ENCODE measurements at places on chromosomes 11 and 22.
A peak's percentile ranks its signal among the peaks of the same experiment; 100 is the strongest.

- no peak for DNase-seq
Observed at GRCh38 chr11:120198403-120198786, 12.4 kb upstream of the OAF start.

DNA sequence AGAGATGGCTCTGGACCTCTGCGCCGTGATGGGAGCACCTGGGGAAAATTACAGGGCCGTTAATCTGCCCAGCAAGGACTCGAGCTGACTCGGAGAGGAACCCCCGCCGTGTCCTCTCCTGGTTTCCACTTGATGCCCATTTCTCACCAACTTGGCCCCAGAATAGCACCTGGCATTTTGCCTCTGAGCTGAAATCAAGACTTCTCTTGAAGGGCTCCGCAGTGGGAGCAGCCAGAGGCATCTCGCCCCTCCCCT is 19.0 kb upstream of the CABP7 start:
- no peak for DNase-seq

- DNase-seq: peak; percentile 62
Observed at GRCh38 chr11:125874556-125875124, 12.8 kb upstream of the HYLS1 start.

- no peak for DNase-seq
Observed at GRCh38 chr11:8314916-8315315, 51.2 kb upstream of the LMO1 start.

GRCh38 chr11:108967571-108967970 is 302.7 kb downstream of the DDX10 start:
- no peak for DNase-seq

- no peak for DNase-seq
Observed at GRCh38 chr11:19420868-19421533, 180.3 kb upstream of the E2F8 start.

- DNase-seq: no peak
Observed at GRCh38 chr11:82889133-82890001, 10.9 kb downstream of the PRCP start.

DNA sequence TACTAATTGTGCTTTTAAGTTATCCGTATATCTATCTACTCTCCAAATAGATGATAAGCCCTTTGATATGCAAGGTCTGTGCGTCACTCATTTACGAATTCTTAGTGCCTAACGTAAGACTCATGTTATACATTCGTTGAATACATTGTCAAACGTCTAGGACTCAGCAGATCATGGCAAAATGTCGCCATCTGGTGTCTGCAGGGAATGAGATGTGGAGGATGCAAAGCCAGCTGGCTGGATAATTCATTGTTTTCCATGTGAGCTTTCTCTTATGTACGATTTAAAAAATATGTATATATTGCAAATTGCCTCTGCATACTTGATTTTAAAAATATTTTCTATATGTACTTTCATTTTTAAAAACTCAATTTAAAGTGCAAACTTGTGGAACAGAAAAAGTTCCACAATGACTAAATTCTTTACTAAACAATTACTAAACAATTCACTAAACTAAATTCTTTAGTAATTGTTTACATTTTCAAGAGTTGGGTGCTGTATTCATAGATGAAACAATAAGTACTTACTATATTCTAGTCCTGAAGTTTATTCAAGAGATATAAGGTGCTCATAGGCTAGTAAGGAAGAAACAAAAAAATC is 33.8 kb downstream of the ZNF202 start:
- peak; percentile 69 for DNase-seq

DNA sequence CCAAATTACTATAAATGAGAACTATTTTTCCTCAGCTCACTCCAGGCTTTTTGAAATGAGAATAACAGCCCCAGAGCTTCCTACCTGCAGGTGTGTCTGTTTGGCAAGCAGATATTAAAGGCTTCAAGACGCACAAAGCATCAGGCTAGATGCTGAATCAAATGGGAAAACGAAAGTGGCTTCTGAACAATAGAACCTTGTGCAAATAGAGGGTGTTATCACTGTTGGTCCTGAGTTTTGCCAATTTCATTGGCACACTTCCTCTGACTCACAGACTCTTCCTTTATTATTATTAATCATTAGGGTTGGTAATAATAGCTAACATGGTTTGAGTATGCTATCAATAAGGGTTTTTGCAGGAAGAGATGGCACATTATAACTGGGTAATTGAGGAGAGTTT is 13.4 kb downstream of the SYT13 start:
- DNase-seq: no peak

- DNase-seq: no peak
Observed at GRCh38 chr22:30054764-30055069, 25.5 kb upstream of the HORMAD2 start.

GRCh38 chr11:16902182-16902581 is 112.0 kb downstream of the PLEKHA7 start:
- peak; percentile 64 for DNase-seq

- DNase-seq: no peak
Observed at GRCh38 chr22:24335496-24335895, 64.9 kb downstream of the SPECC1L start.

GRCh38 chr11:1651411-1651980 is 21.9 kb downstream of the KRTAP5-5 start:
- no peak for DNase-seq

- no peak for DNase-seq
Observed at GRCh38 chr11:109981031-109981636, 112.1 kb upstream of the ZC3H12C start.

DNA sequence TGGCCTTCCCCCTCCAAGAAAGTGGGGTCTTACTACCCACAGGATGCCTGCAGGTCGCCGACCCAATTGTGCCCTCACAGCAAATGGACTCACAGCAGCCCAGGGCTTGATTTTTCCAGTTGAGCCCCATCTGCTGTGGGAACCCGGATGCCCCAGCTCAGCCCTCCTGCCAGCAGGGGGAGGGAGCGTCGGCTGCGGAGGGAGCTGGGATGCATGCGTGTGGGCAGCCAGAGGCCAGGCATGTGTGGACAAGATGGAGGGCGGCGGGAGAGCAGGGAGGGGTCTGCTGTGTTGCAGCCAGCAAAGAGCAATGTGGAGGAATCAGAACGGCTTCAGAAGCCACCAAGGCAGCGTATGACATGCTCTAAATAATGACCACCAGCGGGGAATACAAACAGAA is 41.0 kb upstream of the EIF3D start:
- DNase-seq: no peak

GRCh38 chr11:35583126-35583525 is 35.1 kb upstream of the FJX1 start:
- DNase-seq: no peak

DNA sequence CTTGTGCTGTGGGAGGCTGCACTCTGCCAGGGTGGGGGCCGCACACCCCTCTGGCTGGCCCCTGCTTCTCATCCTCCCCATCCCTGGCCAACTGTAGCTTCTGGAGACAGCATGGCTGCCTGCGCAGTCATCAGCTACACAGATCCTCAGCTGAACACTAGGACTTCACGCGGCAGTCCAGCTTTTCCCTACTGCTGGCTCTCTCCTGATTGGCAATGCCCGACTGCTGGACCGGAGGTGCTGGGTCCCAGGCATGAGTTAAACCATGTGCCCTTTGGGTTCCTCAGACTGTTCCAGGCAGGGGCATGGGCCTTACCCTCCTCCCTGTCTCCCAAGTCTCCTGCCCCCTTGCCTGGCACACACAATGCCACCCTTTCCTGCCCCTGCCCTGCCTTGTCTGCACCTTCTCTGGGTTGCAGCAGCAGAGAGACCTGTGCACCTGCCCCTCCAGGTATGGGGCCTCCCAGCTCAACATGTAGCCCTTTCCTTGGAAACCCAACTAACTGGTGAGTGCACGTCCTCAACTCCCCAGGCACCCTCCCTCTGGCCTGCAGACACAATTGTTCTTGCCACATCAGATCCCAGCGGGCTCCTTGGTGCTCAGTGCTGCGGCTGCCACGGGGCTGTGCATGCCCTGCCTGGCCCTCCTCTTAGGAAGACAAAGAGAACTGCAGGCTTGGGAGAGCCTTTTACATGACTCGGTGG is 1039.2 kb downstream of the TBC1D22A start:
- no peak for DNase-seq

- peak; percentile 41 for DNase-seq
Observed at GRCh38 chr11:6746086-6746618, 25.6 kb downstream of the OR2AG2 start.

GRCh38 chr11:90134478-90135003 is at the start of gene NAALAD2:
Gene NAALAD2 (plus strand): TSS chr11:90134663. CDS start chr11:90134759, 96 bp downstream.
- DNase-seq: peak; percentile 5

GRCh38 chr11:78654866-78655265 is 80.2 kb upstream of the NARS2 start:
- no peak for DNase-seq

GRCh38 chr11:16862726-16863125 is 124.3 kb downstream of the C11orf58 start:
- DNase-seq: peak; percentile 8

DNA sequence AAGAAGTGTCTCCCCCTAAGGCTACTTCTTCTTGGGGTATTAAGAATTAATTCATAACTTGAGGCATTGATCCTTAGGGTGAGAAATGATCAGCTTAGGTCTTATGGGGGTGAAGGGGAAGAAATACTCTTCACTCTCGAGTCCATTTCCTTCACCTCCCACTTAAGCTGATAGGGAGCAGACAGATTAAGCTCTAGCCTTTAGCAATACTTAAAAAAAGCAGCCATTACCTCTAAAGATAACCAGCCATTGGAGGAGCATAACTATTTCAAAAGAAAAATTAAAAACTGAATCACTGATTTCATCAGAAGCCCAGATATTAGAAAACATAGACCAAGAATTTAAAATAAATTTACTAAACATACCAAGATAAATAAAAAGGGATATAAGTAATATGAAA is 60.5 kb downstream of the ENTHD1 start:
- DNase-seq: no peak

GRCh38 chr11:132744771-132745170 is 787.5 kb downstream of the OPCML start:
- no peak for DNase-seq

DNA sequence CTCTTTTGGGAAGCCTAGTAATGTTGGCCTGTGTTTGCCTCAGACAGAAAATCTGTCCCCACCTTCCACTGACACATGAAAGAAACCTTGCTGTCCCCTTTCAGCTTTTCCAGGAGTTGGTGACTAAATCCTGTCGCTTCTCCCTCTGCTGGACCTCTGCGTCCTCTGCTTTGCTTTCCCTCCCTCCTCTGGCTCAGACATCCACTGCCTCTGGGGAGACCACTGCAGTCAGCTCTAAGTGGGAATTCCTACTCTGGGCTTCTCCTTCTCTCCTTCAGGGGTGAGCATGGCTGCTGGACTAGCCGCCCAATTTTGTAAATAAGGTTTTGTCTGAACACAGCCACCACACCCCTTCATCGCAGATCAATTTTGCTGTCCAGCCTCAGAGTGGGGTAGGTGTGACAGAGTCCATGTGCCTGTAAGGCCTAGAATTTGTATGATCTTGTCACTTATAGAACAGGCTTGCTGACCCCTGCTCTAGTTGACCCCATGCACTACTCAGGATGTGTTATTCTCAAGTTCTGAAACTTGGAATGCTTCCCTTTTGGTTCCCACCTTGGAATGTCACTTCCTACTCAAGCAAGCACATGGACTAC is 23.0 kb downstream of the LRRC74B start:
- DNase-seq: no peak

DNA sequence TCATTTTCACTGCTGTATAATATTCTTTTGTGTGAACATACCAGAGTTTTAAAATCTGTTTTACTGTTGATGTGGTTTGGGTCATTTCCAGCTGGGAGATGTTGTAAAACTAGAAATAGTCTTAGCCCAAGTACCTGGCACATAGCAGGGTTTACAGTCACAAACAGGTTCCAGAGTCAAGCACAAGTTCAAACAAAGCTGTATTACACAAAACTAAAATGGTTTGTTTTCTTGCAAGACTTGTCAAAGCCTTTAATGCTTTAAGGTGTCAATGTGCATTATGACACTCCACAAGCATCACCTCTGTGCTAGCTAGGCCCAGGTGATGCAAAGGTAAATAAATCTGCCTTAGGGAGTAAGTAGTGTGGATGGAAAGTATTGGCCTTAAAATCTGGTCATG is 379.1 kb downstream of the MN1 start:
- no peak for DNase-seq

- peak; percentile 63 for DNase-seq
Observed at GRCh38 chr11:45982656-45983470, 60.4 kb downstream of the LARGE2 start.

- DNase-seq: peak; percentile 75
Observed at GRCh38 chr22:19756288-19757128, 4.1 kb upstream of the TBX1 start.

DNA sequence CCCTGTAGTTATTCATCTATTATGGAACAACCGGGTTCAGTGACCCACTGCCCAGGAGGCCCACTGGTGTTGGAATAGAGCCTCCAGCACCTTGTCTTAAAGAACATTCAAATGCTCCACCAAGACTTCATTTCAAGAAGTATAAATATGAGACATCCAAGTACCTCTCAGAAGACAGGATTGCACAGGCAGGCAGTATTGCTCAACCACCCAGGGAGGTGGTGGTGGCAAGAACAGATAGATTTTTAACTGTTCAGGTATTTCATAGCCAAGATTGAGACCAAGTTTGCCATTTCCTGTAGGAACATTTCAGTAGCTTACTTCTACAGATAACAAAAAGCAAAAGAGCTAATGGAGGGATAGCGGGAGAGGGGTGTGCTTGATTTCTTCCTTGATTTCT is 78.7 kb downstream of the COMMD9 start:
- DNase-seq: no peak

DNA sequence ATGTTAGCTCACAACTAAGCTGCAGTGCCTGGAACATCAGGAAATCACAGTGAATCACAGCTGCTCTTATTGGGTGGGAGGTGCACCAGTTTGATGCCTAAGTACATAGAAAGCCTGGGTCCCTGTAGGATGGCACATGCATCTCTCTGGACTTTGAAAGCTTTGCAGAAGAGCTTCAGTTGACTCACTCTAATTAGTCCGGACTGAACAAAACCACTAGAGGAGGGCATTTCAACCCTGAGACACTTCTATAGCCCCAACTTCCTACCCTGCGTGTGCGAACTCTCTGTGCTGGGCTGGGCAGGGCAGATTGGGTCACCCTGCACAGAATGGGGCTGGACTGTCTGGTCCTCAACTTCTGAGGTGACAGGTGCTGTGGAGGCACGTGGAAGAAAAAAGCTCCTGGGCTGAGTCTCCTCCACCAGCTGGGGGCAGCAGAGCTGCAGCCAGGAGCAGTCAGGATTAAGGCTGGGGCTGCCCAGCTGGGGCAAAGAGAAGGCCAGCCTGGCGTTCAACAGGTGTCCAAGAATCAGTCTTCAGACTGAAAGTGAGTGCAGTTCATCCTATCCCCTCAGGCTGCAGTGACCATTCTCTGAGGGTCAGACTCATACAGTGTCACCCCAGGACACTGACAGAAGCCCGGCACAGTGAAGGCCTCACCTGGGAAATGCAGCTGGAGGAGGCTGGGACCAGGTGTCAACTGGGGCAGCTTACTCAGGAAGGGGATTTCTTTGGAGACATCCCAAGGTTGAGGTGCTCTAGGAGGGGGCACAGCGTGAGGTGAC is 22.1 kb downstream of the GGTLC2 start:
- peak; percentile 47 for DNase-seq

GRCh38 chr22:25080855-25081254 is 118.8 kb upstream of the CRYBB3 start:
- no peak for DNase-seq

GRCh38 chr11:72150882-72151281 is 15.4 kb downstream of the FOLR3 start:
- DNase-seq: no peak

- no peak for DNase-seq
Observed at GRCh38 chr11:131324921-131325570, 45.4 kb upstream of the NTM start.

GRCh38 chr11:123188508-123189165 is 6.4 kb downstream of the CLMP start:
- DNase-seq: no peak

All from activated CD4-positive, alpha-beta T cell treated with anti-CD3 and anti-CD28 coated beads for 48 hours (primary cell).